ENCODE measurements at places on chromosomes 6 and 20.

- no peak for DNase-seq
These were observed 35.6 kb downstream of the RIOK1 start for GRCh38 chr6:7424967-7425807.

GRCh38 chr6:104799134-104799657, 60.5 kb downstream of the HACE1 start:
- no peak for DNase-seq

DNA sequence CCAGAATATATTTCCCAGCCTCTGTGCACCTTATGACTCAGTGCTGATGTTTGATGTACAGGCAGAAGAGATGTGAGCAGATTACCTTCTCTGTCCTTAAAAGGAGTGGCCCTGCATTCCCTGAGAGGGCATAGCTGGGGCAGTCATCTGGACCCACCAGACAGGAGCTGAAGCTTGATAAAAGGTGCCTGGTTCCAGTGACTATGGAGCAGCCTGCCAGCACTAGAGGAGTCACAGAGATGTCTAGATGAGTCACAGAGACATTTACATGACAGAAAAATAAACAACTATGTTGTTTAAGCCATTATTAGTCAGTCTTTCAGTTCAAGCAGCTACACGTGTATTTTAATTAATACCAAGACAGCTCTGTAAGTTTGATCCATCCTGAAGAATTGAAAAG, 237.1 kb upstream of the MOCS1 start:
- DNase-seq, result no peak

GRCh38 chr6:42197555-42198362, 3.0 kb upstream of the GUCA1B start:
- peak; percentile 14 for DNase-seq

GRCh38 chr20:32789896-32790750, 27.9 kb downstream of the DNMT3B start:
- peak; percentile 38 for DNase-seq

- no peak for DNase-seq
These were observed 117.5 kb downstream of the RIN2 start for GRCh38 chr20:19875376-19876221.

DNA sequence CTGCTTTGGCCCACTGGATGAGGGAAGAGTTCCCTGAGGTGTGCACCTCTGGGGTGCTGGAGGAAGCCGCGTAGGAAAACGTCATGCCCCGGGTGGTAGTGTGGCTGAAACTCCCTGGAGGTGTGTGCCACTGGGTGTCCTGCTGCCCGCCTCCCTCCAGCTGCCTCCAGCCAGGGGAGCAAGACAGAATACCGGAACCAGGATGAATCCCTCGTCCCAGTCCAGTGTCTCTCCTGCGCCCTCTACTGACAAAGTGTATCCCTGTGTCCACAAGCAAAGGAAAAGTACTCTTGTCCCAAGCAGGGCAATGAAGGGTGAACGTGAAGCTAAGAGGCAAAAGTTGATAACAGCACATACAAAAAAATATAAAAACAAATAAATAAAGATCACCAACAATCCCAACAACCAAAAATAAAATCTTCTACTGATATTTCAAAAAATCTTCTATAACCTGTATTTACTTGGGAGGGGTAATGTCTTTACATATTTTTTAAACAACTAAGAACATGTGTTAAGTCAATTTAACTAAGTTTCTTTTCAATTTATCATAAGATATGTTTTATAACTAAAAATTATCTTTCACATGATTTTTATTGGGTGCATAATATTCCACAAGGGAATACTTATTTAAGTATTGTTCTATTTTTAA, 437.6 kb downstream of the MAFB start:
- DNase-seq, result peak; percentile 18

DNA sequence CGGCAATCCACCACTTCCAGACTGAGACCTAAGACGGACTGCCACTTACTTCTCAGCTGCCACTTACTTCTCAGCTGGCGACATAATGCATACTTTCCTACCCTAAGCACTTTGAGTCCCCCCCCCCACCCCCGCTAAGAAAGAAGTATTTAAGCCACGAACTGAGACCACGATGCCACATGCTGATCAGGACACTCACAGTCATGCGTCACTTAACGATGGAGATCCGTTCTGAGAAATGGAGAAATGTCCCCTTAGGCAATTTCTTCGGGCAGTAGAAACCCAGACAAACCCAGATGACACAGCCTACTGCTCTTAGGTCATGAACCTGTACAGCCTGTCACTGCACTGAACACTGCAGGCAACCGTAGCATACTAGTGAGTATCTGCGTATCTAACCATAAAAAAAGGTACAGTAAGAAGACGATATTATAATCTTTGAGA, 690 bp downstream of the IFNGR1 start:
- peak; percentile 73 for DNase-seq

DNA sequence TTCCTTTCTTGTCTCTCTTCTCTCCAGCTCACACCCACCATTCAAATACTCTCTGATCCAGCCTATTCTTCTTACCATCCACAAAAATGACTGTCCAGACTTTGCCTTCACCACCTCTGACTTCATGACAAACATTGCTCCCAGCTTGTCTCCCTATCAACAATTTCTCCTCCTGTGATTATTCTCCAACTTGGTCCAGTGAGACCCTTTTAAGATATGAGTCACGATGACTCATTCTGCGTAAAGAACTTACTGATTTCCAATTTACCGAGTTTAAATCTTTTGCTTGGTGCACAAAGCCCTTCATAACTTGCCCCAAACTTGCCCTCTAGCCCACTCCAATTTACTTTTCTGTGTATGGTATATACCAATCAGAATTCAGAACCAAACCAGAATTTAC, 833.2 kb downstream of the MAFB start:
- DNase-seq, result no peak

DNA sequence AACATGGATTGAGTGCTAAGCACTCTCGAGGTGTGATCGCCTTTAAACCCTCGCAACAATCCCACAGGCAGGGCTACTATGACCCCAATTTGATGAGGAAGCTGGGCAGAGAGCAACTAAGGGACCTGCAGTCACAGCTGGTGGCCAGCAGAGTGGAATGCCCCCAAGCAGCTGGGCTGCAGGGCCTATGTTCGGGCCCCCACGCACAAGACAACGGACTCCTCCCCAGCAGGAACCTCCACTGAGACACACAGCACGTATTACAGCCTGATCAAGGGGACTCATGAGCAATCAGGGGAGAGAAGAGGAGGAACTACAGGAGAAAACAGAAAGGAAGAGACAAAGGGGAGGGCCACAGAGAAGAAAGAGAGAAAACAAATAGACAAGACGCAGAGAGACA, 21.7 kb downstream of the CST7 start:
- no peak for DNase-seq

GRCh38 chr6:104789770-104790190, 69.9 kb downstream of the HACE1 start:
- no peak for DNase-seq

GRCh38 chr6:131669891-131670290, 31.3 kb downstream of the OR2A4 start:
- no peak for DNase-seq

DNA sequence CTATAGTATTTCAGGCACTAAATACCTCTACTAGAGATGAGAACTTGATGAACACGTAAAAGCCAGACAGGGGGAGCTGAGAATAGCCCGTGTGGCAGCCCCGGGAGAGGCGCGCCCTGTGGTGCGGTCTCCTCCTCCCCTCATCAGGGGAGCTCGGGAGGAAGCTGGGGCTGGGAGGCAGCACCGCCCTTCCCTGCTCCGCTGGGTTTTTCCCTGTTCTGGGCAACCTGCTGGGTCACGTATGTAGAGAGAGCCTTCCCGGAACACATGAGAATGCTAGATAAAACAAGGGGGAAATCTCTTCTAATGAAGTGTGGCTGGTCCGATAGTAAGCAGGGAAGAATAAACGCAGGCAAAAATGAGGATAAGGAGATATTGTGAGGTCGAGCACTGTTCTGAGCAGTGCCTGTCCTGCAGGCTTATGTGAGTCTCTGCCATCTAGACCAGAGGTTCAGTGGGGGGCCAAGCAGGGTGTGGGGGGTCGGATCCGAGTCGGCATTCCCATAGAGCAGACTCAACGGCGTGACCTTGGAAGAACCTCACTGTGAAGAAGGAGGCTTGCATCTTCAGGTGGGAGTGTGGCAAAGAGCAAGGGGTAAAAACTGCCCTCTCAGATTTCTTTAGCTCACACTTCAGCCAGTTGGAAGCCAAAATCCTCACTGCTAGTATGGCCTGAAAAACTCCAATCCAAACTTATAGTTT, 13.4 kb upstream of the RPS6KA2 start:
- no peak for DNase-seq

DNA sequence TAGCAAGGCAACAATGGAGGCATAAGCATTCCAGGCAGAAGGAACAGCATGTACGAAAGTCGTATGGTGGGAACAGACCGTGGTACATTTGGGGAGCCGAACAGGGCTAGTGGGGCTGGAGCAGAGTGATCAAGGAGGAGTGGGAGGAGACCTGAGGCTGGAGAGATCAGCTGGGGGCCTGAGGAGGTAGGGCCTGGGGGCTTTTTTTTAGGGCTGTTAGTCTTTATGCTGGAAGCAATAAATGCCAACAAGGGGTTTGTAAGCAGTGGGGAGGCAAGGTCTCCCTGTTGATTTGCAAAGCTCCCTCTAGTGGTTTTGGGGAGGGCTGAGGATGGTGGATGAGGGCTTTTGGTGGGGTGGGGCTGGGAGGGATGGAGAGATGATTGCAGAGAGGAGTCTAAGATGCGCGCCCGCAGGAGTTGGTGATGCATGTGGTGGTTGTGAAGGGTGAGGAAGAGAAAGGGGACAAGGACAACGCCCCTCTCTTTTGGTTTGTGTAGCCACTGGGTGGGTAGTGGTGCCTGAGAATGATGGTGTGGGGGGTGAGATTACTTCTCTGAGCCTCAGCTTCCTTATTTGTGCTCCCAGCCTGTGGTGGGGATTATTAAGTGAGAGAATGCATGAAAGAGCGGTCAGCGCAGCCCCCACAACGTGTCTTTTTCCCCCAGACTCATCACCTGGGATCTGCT, 74.1 kb upstream of the TOX2 start:
- no peak for DNase-seq

GRCh38 chr6:154786144-154786868, 53.1 kb downstream of the SCAF8 start:
- no peak for DNase-seq

DNA sequence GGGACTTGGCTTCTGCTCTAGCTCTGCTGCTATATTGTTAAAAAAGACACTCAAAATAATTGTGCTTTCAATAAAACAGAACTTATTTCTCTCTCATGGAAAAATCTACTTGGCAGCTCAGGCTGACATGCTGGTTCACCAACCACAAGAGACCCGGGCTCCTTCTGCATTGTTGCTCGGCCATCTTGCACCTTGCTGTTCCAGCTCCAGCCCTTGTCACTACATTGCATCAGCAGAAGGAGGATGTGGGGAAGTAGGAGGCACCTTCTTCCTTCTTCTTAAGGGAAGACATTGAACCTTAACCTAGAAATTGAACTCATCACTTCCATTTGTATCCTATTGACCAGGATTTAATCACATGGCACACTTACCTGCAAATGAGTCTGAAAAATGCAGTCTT, 6.6 kb upstream of the C20orf202 start:
- no peak for DNase-seq

GRCh38 chr6:25866011-25866410, 8.0 kb downstream of the SLC17A3 start:
- DNase-seq, result no peak

DNA sequence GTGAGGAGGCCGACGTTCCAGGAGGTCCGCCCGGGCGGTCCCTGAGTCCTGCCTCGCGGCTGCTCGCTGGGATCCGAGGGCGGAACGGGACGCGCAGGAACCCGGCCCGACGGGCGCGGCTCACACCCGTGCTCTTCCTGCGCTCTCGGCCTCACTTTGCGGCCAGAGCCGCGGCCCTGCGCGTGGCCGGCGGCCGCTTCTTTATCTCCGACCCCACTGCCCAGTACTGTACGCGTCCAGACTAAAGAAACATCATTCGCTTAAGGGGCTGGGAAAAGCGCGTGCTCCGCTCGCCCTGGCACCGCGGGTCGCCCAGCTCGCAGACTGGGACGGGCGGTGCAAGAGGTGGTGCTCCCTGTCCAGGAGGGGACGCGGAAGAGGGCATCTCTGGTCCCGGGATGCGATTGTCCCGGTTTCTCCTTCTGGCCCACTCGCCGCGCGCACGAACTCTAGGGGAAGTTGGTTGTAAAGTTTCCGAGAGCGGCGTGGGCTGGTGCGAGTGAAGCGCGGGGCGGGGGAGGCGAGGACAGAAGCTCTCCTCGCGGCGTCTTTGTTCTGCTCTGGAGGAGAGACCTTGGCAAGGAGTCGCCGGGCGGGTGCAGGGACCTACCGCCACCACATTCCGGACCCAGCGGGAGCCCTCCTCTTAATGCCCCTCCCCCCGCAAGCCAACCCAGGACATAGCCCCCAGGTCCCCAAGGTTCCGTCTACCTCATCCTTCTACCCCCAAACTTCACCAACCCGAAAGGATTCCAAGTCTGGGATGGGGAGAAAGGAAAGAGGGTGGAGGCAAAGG, 71.0 kb downstream of the SOX4 start:
- DNase-seq, result peak; percentile 4

DNA sequence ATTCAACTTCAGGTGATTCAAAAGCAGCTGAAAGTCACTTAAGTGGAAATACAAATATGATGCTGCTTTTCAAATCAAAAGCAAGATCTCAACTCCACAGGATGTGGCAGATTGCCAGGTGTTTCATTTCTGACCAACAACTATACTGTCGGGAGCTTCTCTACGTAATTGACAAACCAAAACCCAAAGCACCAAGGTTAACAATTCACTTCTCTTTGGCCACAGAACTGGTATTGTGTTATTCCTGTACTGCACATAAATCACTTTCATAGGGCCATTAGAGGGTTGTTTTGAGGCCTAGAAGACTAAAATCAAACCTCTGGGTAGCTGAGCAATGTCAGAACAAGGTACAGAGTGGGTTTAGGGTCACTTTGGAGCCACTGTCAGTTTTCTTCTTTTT, 169.7 kb downstream of the HAO1 start:
- no peak for DNase-seq

GRCh38 chr6:169990095-169991030, 238.9 kb downstream of the ERMARD start:
- DNase-seq, result peak; percentile 82

DNA sequence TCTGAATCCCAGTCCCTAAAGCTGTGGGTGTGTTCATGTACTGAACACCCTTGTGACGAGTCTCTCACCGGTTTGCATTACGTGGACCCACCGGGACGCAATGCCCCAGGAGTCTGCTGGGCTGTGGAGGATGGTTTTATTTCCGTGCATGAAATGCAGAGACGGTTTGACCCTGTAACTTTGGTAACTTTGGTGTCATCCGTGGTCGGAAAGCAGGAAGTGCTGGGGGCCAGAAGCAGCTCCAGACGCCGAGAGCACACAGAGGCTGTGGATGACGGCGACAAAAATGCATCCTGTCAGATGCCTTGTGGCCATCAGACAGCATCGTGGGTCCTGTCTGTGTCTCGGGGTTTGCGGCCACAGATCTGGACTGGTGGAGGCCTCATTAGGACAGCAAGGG, 7.2 kb downstream of the BHLHE23 start:
- DNase-seq, result no peak

GRCh38 chr20:46232539-46232938, 75.8 kb downstream of the CDH22 start:
- no peak for DNase-seq
